A172 (cell line): ENCODE measurements at places on chromosomes 2 and 18. TPM values are rescaled to one million over a fixed set of nuclear protein-coding genes. Genes with fewer than 3 reads are reported as not detected.

The UGT1A5 gene
- not detected in 2 replicates for total RNA-seq

The DPP10 gene
- total RNA-seq = not detected in 2 replicates

The LOXL3 gene
- 3.2 TPM in 2 replicates for total RNA-seq

The DSC2 gene
- total RNA-seq = not detected in 2 replicates

The LCT gene
- total RNA-seq = not detected in 2 replicates

The IL36B gene
- 0.19 TPM in 1 of 2 replicates, not detected in the other for total RNA-seq

The IAH1 gene
- total RNA-seq = 23.4 and 36.0 TPM in 2 replicates

The SCN7A gene
- 0.02 TPM in 1 of 2 replicates, not detected in the other for total RNA-seq

The MLPH gene
- total RNA-seq = 12.9 and 17.7 TPM in 2 replicates

DNA sequence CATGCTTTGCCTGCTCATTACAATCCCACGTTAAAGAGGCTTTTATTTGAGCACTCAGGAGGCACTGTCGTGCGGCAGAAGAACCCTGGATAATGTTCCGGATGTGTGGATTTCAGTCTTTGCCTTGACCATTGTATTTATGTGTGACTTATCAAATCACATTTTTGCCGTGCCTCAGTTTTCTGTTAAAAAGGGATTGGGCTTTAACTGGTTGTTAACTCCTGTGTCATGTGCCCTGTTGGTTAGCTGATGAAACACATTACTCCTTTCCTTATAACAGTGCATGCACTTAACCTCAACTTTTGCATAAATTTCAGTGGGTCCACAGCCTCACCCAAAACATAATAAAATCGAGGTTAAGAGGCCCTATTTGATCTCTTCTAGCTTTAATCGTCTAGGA lies 52.7 kb downstream of the NAB1 start:
- DNase-seq = no peak

GRCh38 chr2:58341047-58341446 lies 99.9 kb upstream of the FANCL start:
- DNase-seq = no peak

- DNase-seq = no peak
These were observed 3.0 kb downstream of the ZNF516 start for GRCh38 chr18:76491776-76492668.

DNA sequence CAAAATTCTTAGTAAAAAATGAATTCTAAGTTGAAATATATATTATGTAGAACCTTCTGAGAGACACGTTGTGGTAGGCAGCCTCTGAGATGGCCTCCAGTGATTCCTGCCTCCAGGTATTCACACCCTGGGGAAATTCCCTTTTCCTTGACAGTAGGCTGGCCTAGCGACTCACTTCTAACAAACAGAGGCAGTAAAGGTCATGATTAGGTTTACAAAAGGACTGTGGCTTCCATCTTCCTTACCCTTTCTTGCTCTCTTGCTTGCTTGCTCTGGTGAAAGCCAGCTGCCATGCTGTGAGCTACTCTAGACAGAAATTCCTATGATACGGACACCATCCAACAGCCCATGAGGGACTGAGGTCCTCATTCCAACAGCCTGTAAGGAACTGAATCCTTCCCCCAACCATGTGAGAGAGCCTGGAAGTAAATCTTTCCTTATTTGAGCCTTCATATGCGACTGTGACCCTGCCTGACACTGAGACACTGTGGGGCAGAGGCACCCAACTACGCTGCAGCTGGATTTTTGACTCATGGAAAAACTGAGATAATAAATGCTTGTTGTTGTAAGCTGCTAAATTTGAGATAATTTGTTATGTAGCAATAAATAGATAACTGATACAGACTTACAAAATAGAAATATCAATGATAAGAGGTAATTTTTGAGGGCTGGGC lies 32.7 kb upstream of the SERTAD2 start:
- no peak for DNase-seq

DNA sequence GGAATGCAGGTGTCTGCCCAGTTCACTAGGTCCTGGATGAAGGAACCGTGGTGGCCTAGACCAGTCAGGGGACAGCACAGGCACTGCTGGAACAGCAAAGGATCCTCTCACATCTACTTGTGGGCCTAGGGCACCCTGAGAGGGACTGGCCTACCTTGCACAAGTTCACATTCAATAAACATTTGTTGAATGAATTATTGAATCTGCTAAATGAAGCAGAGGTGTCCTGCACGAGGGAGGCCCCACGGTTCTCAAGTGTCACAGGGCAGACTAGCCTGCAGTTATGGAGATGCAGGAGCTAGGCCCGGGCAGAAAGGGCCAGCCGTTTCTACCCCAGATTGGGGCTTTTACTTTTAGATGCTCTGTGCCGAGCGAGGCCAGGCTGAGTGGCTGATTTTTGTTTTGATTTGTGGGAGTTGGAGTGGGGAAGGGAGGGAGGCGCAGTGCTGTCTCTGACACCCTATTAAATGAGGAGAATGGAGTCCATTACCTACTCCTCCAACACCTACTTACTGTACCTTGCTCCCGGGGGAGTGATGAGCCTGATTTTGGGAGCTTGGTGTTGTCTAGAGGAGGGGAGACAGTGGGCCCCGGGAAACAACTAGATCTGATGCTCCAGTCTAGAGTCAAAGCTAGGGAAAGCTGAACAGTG lies 18.4 kb downstream of the SH2D6 start:
- no peak for DNase-seq

DNA sequence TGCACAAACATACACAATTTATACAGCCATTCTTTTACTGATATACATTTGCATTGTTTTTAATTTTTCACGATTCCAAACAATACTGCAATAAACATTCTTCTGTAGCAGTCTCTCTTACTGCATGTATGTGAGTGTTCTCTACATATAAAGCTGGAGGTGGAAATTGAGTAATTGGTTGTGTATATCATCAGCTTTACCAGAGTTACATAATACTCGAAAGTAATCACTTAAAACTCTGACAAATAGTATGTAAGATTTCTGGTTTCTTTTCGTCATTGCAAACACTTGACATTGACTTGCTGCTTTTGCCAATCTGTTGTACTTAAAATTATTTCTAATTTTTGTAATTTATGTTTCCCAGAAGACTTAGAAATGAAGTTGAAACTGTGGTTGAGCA lies 110.2 kb downstream of the TDRD15 start:
- no peak for DNase-seq

DNA sequence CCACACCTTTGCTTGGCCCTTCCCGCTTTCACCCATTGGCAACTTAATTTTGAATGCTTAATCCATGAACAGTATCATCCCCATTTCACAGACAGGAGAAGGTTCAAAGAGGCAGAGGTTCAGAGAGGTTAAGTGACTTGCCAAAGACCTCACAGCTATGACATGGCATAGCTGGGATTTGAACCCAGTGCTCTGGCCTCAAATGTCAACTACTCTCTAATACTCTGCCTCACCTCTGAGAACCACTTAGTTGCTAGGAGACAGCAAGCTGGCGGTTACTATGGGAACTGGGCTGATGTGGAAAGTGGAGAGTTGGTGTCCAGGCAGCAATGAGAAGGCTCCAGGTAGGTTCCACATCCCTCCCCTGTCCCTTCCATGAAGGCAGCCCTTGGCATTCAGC lies 15.8 kb upstream of the PRSS56 start:
- no peak for DNase-seq

DNA sequence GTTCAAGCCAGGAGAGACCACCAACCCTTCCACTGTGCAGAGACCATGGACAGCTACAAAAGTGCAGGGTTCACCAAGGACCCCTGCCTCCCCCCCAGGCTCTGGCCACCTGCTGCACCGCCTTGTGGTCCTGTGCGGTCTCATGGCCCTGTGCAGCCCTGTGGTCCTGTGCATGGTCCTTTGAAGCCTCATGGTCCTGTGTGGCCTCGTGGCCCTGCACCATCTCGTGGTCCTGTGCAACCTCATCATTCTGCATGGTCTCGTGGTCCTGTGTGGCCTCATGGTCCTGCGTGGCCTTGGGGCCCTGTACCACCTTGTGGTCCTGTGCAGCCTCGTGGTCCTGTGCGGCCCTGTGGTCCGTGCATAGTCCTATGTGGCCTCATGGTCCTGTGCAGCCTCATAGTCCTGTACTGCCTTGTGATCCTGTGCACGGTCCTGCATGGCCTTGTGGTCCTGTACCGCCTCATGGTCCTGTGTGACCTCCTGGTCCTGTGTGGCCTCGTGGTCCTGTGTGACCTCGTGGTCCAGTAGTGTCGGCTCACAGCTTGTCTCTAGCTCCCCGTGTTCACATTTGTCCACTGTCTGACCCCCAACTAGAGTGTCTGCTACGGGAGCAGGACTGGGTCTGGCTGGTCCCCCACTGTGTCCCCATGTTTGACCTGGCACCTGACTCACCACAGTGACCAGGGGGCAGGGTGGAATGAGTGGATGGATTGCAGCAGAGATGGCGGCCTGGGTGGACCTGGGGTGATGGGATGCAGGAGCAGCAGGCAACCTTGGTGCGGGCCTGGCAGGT lies 20.0 kb upstream of the OTOS start:
- DNase-seq = no peak

GRCh38 chr2:60394463-60394862 lies 159.0 kb downstream of the BCL11A start:
- no peak for DNase-seq

GRCh38 chr2:101860157-101860556 lies 131.6 kb upstream of the IL1R2 start:
- DNase-seq = no peak

- DNase-seq = no peak
These were observed 1.1 kb upstream of the SYT4 start for GRCh38 chr18:43278355-43278754.

- DNase-seq = no peak
These were observed 33.4 kb upstream of the VPS54 start for GRCh38 chr2:64052463-64053241.

DNA sequence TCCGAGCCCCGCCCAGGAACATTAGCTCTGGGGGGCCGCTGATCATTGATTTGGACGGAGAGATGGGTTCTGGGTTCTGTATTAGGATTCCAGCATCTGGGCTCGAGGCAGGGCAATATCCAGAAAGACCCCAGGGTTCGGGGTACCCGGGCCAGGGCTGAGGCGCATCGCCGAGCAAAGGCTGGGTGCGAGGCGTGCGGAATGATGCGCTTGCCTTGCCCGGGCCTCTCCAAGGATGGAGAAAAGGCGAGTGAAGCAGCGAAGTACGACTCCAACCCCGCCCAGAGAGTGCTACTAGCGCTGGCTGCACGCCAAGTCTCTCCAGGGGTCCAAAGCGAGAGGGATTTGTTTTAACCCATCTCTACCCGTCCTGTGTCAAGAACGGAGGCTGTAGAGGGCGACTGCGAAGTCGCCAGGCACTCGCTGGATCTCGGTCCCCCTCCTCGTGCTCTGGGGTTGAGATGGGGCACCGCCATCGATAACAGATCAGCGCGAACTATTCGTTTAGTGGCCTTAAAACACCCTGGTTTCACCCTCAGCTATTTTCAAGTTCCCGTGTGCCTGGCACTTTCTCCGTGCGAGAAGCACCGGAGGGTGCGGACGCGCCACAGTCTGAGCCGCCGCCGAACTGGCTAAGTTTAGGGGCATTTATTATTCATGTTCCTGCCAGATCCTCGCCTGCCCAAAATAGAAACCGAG lies 1.9 kb downstream of the ADCYAP1 start:
- no peak for DNase-seq

- no peak for DNase-seq
These were observed 218.4 kb downstream of the MREG start for GRCh38 chr2:215794829-215795546.

DNA sequence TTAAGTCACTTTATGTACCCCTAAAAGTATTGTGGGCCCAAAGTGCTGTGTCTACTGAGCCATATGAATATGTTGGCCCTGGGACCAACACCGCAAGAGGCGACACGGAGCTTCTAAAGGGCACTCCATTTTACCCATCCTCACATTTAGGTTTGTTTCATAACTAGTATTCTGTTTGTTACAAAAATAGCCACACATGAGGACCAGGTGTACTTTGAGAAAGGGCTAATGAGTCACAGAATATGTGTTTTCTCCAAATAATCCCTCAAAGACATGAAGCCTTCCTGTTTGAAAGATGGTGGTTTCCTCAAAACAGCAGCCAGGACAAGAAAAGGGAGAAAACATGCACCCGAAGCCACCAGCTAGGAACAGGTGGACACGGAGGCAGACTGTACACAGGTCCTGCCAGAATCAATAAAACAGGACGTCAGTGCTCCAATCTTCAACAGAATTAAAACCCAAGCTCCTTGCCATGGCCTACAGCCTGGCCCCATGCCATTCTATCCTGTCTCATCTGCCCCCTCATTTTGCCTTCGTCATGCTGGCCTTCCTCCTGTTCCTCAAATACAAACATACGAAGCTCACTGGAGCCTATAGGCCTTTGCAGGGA lies 21.8 kb upstream of the GRB14 start:
- DNase-seq = no peak

DNA sequence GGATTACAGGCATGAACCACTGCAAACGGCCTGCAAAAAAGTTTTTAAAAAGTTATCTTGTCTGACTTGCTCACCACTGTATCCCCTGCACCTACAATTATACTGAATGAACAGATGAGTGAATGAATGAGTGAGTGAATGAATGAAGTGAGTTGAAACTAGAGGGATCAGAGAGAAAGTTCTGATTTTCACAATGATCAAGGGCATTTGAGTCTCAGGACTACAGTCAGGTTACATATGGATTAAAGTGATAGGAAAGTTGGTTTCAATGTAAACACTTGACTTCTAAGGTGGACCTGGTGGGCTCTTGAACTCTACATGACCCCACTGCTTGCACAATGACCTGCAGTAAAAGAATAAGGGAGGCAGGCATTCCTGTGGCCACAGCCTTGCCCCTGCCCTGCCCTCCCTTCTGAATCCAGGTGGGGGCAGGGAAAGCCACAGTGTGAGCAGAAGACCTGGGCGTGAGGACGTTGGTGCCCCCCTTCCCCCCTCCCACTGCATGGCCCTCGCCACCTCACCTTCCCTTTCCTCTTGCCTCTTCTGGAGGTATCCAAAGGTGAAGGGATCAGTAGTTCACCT lies 10.7 kb downstream of the C2orf80 start:
- no peak for DNase-seq

- no peak for DNase-seq
These were observed 14.5 kb downstream of the VPS4B start for GRCh38 chr18:63407734-63408133.

DNA sequence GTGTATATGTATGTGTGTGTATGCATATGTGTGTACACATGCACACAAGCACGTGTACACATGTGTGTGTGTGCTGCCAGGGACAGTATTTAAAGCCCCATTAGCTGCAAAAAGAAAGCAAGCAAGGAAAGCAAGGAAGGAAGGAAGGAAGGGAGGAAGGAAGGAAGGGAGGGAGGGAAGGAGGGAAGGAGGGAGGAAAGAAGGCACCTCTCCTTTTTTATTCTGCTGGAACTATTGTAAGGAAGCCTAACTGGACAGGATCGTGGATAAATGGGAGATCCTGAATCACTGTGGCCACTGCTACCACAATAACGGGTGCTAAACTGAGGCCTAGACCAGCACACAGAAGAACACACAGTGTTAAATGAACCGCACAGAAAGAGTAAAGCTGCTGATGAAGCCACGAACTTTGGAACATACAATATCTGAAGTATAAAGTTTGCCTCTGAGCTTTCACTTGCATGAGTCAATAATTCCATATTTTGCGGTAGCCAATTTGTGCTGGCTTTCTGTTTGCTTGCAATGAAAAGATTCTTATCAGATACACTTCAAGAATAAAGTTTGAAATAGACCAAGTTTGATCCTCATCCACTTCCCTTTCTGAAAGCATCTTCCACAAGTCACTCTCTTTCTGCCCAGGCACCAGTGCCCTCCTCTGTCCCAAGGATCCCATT lies 15.5 kb downstream of the CACNB4 start:
- no peak for DNase-seq
